Stimulated activated CD4-positive, alpha-beta T cell treated with anti-CD3 and anti-CD28 coated beads, TNF-alpha, amount 100 ng/mL, for 48 hours (primary cell): ENCODE measurements at places on chromosomes 3 and 15.

- no peak for DNase-seq
Measured at GRCh38 chr3:124463234-124463633, 267.0 kb upstream of the UMPS start.

DNA sequence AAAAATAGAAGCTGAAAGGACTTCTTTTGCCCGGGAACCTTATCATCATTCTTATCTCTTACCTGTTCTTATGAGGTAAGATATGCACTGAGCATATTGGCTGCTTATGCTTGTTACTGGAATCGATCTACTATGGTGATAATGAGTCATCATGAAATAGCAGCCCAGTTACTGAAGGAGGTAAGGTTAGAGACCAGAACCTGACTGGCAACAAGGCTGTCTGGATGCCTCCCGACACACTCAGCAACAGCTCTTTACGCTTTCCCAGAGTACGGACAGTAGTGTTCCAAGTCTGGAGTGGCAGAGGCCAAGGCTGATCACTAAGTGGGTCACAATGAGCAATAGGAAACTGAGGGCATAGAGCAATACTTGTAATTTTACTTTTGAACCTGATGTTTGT, 314.1 kb downstream of the NLGN1 start:
- DNase-seq: no peak

DNA sequence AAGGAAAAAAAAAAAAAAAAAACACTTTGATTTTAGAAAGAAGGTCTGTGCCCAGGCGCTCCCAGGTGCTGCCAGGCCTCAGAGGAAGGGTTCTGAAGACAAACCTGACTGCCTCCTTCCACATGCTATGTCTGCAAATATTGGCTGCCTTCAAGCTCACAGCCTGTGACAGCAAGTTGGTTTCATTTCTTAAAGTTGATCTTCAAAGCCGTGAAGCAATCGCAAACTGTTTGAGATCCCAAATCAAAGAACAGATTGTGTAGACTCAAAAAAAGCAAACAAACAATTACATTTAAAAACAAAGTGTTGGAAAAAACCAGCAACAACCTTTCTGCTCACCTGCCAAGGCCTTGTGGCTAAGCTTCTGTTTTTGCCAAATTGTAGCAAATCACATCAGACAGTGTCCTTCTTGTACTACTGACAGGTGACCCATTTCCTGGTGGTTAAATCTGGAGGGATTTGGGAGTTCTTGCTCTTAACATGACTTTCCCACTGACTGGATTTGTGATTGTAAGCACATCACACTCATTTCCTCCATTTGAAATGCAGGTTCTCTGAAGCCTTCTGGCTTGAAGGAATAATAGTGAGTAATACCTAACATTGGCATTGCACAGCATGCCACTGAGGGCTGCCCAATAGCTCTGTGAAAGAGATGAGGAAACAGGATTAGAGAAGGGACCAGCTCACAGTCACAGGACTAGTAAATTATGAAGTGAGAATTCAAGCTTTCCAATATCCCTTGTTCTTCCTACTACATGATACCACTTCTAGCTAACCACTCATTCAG, 502.4 kb downstream of the LPP start:
- DNase-seq: no peak

DNA sequence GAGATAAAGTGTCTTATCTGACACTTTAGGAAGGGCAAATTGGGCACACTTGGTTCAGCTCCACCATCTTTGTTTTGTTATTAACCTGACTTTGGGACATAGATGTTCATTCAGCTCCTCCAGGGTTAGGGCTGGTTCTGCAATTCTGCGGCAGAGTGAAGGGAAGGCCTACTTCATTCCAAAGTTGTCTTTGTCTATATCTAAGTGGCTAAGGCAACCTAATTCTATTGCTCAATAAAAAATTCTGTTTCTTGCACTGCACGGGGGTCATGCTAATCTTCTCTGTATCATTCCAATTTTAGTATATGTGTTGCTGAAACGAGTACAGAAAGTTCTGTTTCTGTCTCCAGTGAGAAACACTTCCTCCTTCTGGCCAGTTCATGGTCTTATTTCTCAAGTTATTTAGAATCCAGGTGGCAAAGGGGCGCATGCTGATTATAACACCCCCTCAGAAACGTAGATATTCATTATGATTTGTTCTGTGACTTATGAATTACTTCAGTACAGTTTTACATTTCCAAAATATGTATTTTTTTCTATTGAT, 53.5 kb downstream of the PFN2 start:
- no peak for DNase-seq

DNA sequence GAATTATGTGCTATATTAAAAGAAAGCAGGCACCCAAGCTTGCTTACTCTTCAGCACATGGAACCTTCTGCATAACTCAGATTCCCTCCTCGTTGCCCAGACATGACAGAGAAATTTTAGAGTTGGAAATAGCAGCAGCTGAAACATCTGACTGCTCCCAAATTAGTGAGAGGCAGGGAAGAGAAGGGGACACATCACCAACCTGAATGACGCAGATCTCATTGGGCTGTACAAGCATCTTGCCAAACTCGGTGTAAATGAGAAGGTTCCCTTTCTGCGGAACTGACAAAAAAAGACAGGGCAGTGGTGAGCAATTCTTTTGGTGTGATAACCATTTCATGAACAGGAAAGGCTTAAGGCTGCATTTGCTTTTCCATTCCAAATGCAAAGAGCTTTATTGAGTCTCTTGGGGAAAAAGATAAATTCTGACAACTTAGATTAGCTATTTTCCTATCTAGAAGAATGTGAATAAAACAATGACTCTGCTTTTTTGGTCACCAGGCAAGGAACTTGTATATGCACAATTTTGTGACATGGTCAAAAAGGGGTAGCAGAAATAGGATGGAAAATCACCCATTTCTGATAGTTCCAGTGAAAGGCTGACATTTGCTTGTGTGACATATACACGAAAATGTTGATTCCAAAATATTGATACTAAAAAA, 35.1 kb downstream of the HGD start:
- DNase-seq: no peak

- DNase-seq: no peak
Measured at GRCh38 chr3:70249509-70250160, 62.8 kb downstream of the MDFIC2 start.

GRCh38 chr3:72847282-72847681, 963 bp downstream of the SHQ1 start:
- DNase-seq: no peak

DNA sequence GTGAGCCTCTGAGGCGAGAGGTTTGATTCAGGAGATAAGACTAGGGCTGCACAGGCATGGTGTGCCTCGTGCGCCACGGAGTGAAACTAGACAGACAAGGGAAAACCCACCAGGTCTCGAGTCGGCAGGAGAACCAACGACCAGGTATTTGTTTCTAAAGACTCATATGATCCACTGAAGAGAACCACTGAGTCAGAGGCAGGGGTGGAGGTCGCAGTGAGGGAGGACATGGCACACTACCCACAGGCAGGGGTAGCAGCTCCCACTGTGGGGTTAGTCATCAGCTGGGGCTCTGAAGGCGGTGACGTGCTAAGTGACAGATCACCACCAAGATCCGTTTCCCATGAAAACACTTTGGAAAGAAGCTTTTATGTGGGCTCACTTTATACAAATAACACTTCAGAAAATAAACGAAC, 45.7 kb downstream of the CHSY1 start:
- DNase-seq: peak; percentile 70

DNA sequence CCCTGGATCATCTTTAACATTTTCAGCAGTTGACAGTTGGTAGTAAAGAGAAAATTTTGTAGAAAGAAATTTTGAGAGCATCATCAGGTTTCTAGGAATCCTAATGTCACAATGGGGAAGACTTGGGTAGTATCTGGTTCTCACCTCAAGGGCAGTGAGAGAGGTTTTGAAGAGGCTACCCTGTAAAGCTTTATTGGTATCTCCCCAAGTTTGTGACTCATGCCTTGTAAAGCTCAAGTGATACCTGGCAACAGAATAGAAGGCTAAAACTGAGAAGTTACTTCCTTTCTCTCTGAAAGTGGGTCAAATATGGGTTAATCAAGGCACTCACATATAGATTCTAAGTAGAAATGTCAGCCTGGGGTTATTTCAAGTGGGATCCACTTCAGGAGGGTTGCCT, 196.4 kb downstream of the SUCNR1 start:
- no peak for DNase-seq

GRCh38 chr3:31025541-31025940, 131.1 kb upstream of the GADL1 start:
- no peak for DNase-seq

DNA sequence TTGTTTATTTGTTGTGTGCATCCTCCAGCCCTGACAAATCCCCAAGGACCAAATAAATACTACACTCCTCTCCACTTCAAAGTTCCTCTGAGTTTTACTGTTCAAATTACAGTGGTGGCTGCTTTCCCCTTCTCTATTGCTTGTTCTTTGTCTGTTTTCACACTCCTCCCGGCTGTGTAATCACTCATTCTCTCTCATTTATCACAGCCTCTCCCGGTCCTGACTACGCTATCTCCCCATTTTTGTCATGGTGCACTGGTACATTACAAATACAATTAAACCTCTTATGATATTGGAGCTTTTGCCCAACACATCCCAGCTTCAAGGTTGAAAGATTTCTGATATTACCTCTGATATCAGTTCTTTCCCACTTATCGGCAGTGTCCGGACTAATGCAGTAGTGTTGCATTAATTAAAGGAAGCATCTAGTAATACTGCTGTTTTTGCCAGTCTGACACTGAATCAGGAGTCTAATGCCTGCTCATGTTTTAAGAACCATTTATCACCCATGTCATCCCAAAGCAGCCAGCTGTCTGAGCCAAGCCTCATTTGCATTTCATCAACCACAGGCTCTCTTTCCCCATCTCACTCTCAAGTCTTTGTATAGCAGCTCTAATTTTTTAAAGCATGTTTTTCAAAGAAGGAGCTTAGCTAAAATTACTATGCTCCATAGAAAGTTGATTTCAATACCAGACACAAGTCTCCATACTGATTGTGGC, 740.5 kb downstream of the ROBO2 start:
- no peak for DNase-seq

GRCh38 chr3:132469326-132469725, 52.0 kb downstream of the DNAJC13 start:
- DNase-seq: no peak

DNA sequence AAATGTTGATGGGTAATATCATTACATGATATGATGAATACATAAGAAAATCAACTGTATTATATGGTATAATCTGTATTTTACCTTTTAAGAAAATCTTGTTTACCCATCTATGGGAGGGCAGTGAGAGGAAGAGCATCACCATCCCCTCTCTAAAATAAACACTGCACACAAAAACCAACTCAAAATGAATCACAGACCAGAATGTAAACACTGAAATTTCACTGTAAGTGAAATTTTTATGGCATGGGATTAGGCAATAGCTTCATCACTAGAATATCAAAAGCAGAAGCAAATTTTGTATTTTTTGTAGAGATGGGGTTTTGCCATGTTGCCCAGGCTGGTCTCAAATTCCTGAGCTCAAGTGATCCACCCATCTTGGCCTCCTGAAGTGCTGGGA, 26.2 kb downstream of the IFT80 start:
- DNase-seq: no peak

- DNase-seq: no peak
Measured at GRCh38 chr3:149860881-149861280, 47.9 kb downstream of the RNF13 start.

GRCh38 chr15:80003171-80003570, 32.2 kb upstream of the BCL2A1 start:
- no peak for DNase-seq

- DNase-seq: no peak
Measured at GRCh38 chr3:99505646-99506269, 132.6 kb upstream of the COL8A1 start.

DNA sequence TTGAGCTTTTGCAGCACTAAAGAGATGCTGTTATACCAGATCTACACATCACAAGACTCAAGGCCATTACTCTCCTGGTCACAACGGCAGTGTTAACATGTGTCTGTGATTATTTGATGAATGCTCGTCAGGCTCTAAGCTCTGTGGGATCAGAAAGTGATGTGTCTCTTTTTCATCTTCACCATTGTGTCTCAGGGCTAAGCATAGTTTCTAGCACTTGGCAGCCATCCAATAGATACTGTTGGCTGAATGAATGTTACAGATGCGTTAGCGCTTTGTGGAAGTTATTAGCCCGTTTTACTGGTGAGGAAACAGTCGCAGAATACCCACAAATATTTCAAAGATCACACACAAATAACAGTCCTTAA, 1.2 kb upstream of the FAM81A start:
- DNase-seq: no peak

DNA sequence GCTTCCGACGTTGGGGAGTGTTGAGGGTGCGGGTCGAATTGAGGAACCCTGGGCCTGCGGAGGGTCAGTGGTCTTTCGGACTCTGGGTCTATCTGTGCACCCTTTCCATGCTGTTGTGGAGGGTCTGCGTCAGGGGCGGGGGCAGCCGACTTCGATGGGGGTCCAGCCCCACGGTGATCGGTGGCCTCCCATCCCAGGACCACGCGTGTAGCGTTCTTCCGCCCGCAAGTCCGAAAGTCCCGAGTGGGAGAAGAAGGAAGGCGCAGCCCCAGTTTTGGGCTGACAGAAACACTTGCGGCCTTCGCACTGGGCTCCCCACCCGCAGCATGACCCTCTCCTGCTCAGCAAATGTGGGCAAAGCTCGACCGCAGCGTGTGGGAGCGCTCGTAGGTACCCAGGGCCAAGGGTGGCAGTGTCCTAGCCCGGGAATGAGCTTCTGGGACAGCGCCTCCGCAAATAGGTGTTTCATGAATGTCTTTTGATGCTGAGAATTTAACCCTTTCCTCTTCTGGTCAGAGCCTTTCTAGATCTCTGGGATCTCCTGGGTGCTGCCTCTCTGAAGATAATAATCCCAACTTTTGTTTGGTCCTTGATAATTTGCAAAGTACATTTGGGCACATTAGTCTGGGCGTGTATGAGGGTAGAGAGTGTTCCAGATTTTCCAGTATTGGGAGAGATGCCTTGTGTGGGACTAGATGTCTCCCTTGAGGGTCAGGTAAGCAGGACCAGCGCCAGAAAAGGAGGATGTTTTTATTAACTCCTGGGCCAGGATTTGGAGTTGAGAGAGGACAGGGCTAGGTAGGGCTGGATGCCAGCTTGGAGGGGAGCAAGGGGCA, 2.3 kb upstream of the DLL4 start:
- no peak for DNase-seq

DNA sequence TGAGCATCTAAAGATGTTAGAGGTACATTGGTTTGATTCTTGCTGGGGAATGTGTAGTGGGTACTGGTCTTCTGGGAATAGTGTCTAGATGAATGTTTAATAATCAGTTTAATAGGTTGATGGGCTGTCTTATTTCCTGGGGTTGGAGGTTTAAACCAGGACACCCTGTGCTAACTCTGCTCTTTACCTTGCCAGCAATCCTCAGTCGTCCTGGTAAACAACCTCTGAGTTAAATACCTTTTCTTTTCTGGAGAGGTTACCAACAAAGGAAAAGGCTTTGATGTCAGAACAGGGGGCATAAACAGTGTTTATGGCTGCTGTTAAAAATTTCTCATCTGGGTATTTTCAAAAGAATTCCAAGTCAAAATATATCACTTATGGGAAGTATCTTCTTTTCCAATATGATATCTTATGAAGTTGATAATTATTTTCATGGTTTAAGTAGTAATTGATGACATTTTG, 23.5 kb downstream of the MITF start:
- DNase-seq: no peak

DNA sequence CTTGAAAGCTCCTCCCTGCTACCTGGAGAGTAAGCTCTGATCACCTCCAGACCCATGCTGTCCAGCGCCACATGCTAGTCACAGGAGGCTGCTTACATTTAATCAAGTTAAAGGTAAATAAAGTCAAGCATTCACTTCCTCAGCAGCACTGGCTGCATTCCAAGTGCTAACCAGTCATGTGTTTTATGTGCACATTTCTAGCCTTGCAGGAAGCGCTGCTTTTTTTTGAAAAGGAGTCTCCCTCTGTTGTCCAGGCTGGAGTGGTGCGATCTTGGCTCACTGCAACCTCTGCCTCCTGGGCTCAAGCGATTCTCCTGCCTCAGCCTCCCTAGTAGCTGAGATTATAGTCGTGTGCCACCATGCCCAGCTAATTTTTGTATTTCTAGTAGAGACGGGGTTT, 279.2 kb downstream of the GABRG3 start:
- DNase-seq: no peak
